ENCODE measurements at places on chromosomes 12 and 14.

- DNase-seq: no peak
Measured at GRCh38 chr14:63468294-63468693, 74.9 kb downstream of the PPP2R5E start.

- peak; percentile 82 for DNase-seq
Measured at GRCh38 chr12:96882862-96883261, 24.2 kb upstream of the NEDD1 start.

- no peak for DNase-seq
Measured at GRCh38 chr14:80768646-80769045, 172.9 kb downstream of the CEP128 start.

DNA sequence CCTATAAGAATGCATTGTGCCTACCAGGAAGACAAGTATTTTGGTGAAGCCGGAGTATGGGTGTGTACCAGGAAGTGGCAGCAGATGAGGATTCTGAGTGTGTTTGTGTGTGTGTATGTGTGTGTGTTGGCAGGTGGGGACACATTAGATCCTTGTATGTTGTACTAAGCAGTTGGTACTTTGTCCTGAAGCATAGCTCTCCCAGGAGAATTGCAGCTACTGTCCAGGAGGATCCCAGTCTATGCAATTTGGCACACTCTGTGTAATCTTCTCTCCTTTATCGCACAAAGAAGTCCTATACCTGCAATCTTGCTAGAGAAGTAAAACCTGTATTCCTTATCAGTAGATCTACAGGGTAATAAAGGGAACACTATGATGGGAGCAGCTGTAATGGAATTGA lies 276.5 kb downstream of the PAWR start:
- DNase-seq: no peak

DNA sequence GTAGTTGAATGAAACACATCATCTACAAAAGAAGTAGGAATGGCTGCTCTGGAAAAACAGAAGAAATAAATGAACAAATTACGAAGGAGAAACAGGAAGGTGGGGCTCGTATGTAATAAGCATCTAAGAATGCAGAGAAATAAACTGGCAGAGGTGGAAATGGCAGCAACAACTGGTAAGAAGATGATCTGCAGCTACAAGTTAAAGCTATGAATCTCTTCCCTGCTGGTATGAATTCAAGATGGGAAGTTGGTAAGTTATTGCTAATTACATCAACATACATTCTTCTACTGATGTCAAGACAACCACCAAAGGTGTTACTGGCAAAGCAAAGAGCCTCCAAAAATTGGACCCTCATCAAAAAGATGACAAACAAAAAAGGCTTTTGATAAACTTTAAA lies 59.8 kb downstream of the HECTD4 start:
- DNase-seq: no peak
